Psoas muscle (tissue), 8 donors: ENCODE measurements at places on chromosomes 1 and 21. TPM values are rescaled to one million over a fixed set of nuclear protein-coding genes. Genes with fewer than 3 reads are reported as not detected.

Gene SNRPE
- 53.3 TPM for total RNA-seq

Gene GUCA2A
- total RNA-seq, result not detected

Gene OR2L13
- not detected for total RNA-seq

Gene FLG2
- not detected for total RNA-seq

Gene SPATA1
- total RNA-seq, result 1.4 TPM

Gene CCDC27
- 0.16 TPM for total RNA-seq

Gene MRPL37
- total RNA-seq, result 89.6 TPM

Gene ZNF124
- 9.6 TPM for total RNA-seq

Gene OLIG2
- 0.08 TPM for total RNA-seq

Gene CCDC30
- 1.1 TPM for total RNA-seq

Gene KIAA0040
- total RNA-seq, result 18.2 TPM

Gene OR2T11
- total RNA-seq, result not detected

Gene EPHA8
- total RNA-seq, result not detected

Gene GSTM2
- total RNA-seq, result 175 TPM

Gene PLCH2
- total RNA-seq, result 0.20 TPM

Gene CLCNKB
- not detected for total RNA-seq

Gene GUCA2B
- not detected for total RNA-seq

Gene FAM72A
- 0.92 TPM for total RNA-seq

Gene CACNA1S
- 269 TPM for total RNA-seq

Gene IGSF9
- not detected for total RNA-seq

Gene TRPM2
- total RNA-seq, result 0.86 TPM

Gene HTR6
- not detected for total RNA-seq

Gene DMAP1
- total RNA-seq, result 18.5 TPM

Gene ADPRS
- 40.2 TPM for total RNA-seq

Gene C1orf167
- 1.8 TPM for total RNA-seq

Gene DMRTA2
- not detected for total RNA-seq

Gene DNAH14
- 0.82 TPM for total RNA-seq

Gene TIE1
- 8.2 TPM for total RNA-seq

Gene ABCB10
- total RNA-seq, result 20.8 TPM

Gene RPS8
- total RNA-seq, result 1,269 TPM

Gene DNTTIP2
- 83.0 TPM for total RNA-seq

Gene SOD1
- total RNA-seq, result 326 TPM

Gene PM20D1
- total RNA-seq, result 0.16 TPM

Gene SPRR1B
- total RNA-seq, result not detected

Gene RXRG
- 2.8 TPM for total RNA-seq

Gene RAVER2
- total RNA-seq, result 12.3 TPM

Gene ZNHIT6
- total RNA-seq, result 12.6 TPM

Gene GJA8
- not detected for total RNA-seq

Gene DUSP12
- total RNA-seq, result 4.4 TPM

Gene TRAF3IP3
- 2.0 TPM for total RNA-seq

Gene FAM3B
- 0.26 TPM for total RNA-seq

Gene ITGB2
- 8.3 TPM for total RNA-seq

Gene CFHR3
- not detected for total RNA-seq

Gene BCL2L15
- total RNA-seq, result 0.42 TPM

Gene TNFRSF25
- total RNA-seq, result 2.6 TPM
